ENCODE measurements at places on chromosomes 13 and 19. TPM values are rescaled to one million over a fixed set of nuclear protein-coding genes. Genes with fewer than 3 reads are reported as not detected.

TMEM255B gene
- total RNA-seq, result 10.4 TPM

ADGRL1 gene
- total RNA-seq, result 3.1 TPM

FFAR2 gene
- total RNA-seq, result not detected

ZNF100 gene
- total RNA-seq, result 2.3 TPM

OR4F17 gene
- total RNA-seq, result not detected

ATP4B gene
- not detected for total RNA-seq

OVOL3 gene
- not detected for total RNA-seq

EBI3 gene
- total RNA-seq, result not detected

CATSPERD gene
- total RNA-seq, result not detected

N4BP2L1 gene
- total RNA-seq, result 5.9 TPM

LIM2 gene
- not detected for total RNA-seq

F2RL3 gene
- total RNA-seq, result not detected

DIRAS1 gene
- total RNA-seq, result 11.3 TPM

CELF5 gene
- not detected for total RNA-seq

ZNF135 gene
- 11.2 TPM for total RNA-seq

FFAR1 gene
- not detected for total RNA-seq

TMEM221 gene
- total RNA-seq, result 0.17 TPM

KIR2DL3 gene
- not detected for total RNA-seq

BTBD2 gene
- 54.7 TPM for total RNA-seq

ZNF497 gene
- total RNA-seq, result 2.5 TPM

PEG3 gene
- 3.9 TPM for total RNA-seq

NPAS1 gene
- 0.26 TPM for total RNA-seq

FGF22 gene
- total RNA-seq, result under 0.01 TPM

PRX gene
- total RNA-seq, result 3.6 TPM

ZNF850 gene
- 1.2 TPM for total RNA-seq

RAVER1 gene
- 4.9 TPM for total RNA-seq

KLK1 gene
- total RNA-seq, result not detected

TEKTIP1 gene
- not detected for total RNA-seq

THSD8 gene
- total RNA-seq, result not detected

CGB7 gene
- under 0.01 TPM for total RNA-seq

TSHZ3 gene
- 17.3 TPM for total RNA-seq

ONECUT3 gene
- not detected for total RNA-seq

PSPN gene
- 1.8 TPM for total RNA-seq

ACTMAP gene
- total RNA-seq, result 0.51 TPM

Measured in fibroblast of lung (primary cell).